Right atrium auricular region (tissue), 2 donors: ENCODE measurements at places on chromosomes 12 and 14. TPM values are rescaled to one million over a fixed set of nuclear protein-coding genes. Genes with fewer than 3 reads are reported as not detected.

PROX2 gene
- total RNA-seq = not detected

MYO1H gene
- 0.63 TPM for total RNA-seq

LETMD1 gene
- total RNA-seq = 27.2 TPM

MMP14 gene
- total RNA-seq = 29.1 TPM

- DNase-seq = no peak
Observed at GRCh38 chr14:37147310-37147880, 25.0 kb downstream of the SLC25A21 start.

GRCh38 chr12:128450810-128451209 lies 183.8 kb downstream of the TMEM132C start:
- DNase-seq = no peak

DNA sequence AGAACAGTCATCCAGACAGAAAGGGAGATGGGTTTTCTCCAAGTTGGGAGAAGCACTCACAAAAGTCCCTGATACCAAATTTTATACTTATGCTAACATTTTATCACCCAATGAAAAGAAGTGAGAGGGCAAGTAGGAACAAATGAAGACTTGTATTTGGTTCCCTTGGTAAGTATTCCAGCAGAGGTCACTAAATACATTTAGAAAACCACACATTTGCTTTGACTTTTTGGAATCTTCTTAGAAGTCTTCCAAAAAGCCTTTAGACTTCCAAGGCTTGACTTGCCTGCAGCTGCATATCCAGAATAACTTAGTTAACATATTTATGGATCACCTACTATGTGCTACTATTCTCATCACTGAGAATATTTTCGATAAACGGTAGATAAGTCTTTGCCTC lies 3.1 kb upstream of the GYS2 start:
- DNase-seq = no peak

DNA sequence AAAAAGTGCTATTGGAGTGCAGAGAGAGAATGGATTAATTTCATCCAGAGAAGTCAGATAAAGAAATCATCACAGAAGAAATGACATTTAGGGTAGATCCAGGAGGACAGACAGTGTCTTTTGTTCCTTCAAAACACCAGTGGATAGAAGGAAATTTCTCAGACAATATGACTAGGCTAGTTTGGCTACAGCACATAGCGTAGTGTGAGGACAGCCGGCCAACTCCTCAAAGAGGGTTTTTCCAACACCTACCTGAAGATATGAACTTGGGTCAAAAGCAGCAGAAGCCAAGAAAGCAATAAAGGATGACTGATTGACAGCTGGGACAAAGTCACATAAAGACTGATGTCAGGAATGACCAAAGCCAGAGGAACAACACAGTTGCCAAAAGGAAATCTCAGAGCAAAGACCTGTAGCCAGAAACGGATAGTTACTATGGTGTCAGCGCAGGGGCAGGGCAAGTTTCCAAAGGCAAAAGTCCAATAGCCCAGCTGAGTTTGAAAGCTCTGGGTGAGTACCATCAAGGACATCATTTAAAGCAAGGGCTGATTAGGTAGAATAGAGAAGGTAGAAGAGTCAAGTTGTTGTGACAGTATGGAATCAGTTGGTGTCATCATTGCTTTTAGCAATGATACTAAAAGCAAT lies 58.7 kb upstream of the PDE3A start:
- DNase-seq = no peak
